Hematopoietic multipotent progenitor cell (in vitro differentiated cells): ENCODE measurements at places on chromosomes 2 and 18. TPM values are rescaled to one million over a fixed set of nuclear protein-coding genes. Genes with fewer than 3 reads are reported as not detected.

The MDH1B gene
- 1.3 TPM for total RNA-seq

The CDKL4 gene
- under 0.01 TPM for total RNA-seq

- DNase-seq = no peak
These were observed 12.6 kb downstream of the DRC1 start for GRCh38 chr2:26414311-26414710.

DNA sequence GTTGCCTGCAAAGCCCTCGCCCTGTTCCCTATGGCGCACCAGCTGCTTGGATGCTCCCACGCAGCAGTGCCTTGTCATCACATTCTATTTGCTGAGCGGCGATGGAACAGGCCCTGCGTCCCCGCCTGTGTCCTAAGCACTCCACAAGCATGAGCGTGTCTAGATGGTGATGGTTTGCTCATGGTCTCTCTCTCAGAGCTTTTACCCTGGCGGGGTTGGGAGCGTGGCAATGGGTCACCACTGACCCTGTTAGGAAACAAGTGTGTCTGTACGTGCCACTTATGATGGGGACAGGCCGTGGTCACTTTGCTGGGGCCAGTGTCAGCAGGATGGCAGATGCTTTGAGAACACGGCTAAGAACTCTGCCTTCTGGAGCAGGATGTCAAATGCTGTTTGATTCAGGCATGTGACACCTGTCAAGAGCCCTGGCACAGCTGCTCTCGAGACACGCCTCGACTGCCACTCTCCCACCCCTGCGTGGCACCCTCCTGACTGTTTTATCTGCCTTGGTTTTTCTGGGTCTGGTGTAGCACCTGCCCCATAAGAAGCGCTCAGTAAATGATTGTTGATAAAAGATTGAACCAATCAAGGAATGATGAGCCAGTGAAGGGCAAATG, 44.2 kb downstream of the RRM2 start:
- no peak for DNase-seq
